ENCODE measurements at places on chromosomes 2 and 18.

DNA sequence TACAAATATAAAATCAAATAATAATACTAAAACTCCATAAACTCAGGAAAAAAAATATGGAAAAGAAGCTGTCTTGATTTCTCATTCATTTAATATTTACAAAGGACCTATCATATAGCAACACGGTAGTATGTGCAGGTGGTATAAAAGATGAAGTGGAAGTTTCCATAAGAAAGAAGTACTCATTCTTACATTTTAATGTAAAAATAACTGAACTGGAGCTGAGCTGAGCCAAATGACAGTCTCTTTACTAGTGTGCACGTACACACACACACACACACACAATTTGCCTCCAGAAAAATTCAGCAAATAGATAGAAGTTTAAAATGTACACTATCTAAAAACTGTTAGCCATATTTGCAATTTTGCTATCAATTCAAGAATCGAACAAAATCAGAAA is 54.1 kb downstream of the ASXL2 start:
- DNase-seq: no peak

- DNase-seq: no peak
Observed at GRCh38 chr18:23033056-23033455, 99.9 kb downstream of the RBBP8 start.

- no peak for DNase-seq
Observed at GRCh38 chr2:71655498-71655897, 202.1 kb downstream of the DYSF start.

DNA sequence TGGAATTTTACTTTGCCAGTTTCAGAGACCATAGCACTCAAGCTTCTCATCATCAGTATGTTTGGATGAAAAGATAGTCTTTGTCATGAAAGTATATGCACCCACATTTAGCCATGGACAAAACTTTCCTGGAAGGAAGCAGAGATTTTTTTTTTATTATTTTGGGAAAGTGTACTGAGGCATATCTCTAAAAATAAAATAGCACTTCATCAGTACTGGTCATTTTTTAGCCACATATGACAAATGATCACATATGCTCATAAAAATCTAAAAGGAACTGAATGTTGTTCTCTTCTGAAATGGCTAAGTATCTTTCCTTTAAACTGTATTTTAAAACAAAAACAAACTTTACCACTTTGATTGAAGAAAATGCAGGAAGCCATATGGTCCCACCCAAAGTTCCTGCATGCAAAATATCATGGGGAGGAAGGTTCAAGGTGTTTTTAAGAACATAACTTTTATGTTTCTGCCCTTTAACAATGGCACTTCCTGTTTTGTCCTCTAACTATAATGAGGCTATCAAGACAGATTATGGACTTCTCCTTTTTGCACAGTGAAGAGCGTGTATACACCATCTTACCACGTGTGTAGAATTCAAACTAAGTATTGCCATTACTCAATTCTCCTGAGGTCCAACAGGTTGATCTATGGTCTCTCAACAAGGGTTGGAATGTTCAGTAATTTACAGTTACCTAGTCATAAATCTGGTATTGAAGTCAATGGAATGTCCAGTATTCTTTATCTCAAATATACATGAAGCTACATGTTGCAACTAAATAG is 77.1 kb upstream of the SLC39A10 start:
- DNase-seq: no peak

GRCh38 chr2:16318474-16319195 is 347.0 kb downstream of the CYRIA start:
- DNase-seq: no peak

- no peak for DNase-seq
Observed at GRCh38 chr2:201322772-201323171, 34.4 kb downstream of the FLACC1 start.

DNA sequence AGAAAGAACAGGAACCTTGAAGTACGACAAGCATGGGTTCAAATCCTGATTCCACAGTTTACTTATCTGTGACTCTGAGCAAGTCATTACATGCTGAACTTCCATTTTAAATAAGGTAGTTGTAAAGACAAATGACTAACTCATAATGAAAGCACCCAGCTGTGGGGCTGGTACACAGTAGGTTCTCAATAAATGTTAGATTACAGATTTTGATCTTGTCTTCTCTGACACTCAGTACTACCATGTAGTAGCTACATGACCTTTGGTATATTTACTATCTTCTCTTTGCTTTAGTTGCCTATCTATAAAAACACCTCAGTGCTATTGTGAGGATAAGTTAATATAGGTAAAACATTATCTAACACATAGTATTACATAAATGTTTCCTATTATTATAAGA is 3.2 kb downstream of the TRAK2 start:
- no peak for DNase-seq

Measured in H1 (cell line).